Stimulated activated CD8-positive, alpha-beta memory T cell treated with anti-CD3 and anti-CD28 coated beads, Interleukin-2, amount 100 ng/mL, for 48 hours (primary cell): ENCODE measurements at places on chromosomes 6 and 20.

- no peak for DNase-seq
Measured at GRCh38 chr6:36492092-36492491, 49.3 kb downstream of the KCTD20 start.

- no peak for DNase-seq
Measured at GRCh38 chr6:134472046-134472445, 154.1 kb upstream of the SGK1 start.

DNA sequence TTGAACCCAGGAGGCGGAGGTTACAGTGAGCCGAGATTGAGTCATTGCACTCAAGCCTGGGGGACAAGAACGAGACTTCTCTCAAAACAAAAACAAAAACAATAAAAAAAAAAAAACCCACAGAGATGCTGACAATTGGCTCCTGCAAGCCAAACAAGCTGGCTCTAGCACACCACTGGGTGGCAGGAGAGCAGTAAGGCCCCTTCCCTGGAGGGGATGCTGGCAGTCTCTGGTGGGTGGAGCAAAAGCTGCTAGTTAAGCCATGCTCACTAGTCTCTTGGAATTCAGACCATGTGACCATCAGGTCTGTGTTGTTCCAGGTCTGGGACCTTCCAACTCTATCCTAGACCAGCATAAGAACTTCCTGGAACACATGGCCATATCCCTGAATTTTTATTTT, 18.9 kb upstream of the DSN1 start:
- no peak for DNase-seq

- no peak for DNase-seq
Measured at GRCh38 chr6:128135325-128135724, 234.5 kb upstream of the THEMIS start.

DNA sequence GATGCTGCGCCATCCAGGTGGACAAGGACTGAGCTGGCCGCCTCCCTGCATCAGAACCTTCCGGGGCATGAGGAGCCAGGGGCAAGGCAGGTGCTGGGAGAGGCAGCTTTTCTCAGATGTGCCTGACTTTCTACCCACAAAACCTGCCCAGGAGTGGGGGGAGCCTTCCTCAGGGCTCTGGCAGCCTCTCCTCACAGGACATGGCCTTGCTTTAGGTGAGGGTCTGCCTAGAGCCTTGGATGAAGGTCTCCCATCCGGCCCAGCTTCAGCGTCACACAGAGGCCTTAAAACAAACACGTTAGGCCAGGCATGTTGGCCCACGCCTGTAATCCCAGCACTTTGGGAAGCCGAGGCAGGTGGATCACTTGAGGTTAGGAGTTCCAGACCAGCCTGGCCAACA, 7.4 kb downstream of the BCAS4 start:
- DNase-seq = no peak

DNA sequence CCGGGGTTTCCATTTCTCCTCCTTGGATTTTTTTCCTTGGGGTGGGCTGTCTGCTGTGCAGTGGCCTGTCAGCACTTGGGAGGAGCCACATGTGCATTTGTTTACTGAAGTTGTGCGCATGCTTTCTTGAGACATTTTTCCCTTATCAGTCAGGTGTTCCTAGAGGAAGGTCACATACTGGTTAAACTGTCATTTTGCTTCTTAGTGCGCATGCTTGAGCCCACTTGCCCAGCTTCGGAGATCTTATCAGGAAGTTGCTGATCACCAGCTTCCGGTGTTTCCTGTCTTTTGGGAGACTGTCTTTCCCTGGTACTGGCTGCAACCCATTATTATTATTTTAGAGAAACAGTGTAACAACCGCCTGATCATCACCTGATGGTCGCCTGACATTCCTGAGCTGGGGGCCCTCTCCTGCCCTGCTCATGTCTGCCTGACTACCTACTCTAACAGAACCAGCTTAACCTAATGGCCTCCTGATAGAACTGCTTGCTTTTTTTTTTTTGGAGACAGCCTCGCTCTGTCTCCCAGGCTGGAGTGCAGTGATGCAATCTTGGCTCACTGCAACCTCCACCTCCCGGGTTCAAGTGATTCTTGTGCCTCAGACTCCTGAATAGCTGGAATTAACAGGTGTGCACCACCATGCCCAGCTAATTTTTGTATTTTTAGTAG, 378 bp upstream of the ERVFRD-1 start:
- no peak for DNase-seq

GRCh38 chr6:12423832-12424231, 133.7 kb downstream of the EDN1 start:
- DNase-seq = no peak

DNA sequence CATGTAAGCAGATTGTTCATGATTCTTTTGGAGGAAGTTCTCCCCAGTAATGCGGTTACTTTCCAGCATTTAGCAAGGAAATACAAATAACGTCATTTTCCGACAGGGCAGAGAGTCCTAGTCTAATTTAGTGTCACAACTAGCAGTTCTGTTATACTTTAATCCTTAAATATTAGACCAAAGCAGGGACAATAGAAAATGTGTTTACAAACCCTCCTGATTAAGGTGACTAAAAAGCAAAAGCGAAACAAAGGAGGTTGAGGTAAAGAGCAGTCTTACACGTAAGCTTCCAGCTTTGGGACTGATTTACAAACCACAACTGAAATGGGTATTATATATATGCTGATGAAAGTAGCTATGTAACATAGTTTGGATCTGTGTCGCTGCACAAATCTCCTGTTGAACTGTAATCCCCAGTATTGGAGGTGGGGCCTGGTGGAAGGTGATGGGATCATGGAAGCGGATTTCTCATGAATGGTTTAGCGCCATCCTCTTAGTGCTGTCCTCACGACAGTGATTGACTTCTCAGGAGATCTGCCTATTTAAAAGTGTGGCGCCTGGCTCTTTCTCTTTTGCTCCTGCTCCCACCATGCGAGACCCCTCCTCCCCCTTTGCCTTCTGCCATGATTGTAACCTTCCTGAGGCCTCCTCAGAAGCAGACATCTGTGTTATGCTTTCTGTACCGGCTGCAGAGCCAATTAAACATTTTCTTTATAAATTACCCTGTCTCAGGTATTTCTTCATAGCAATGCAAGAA, 81.9 kb downstream of the PLCB1 start:
- DNase-seq = no peak

- no peak for DNase-seq
Measured at GRCh38 chr20:13455713-13456112, 183.0 kb downstream of the TASP1 start.

DNA sequence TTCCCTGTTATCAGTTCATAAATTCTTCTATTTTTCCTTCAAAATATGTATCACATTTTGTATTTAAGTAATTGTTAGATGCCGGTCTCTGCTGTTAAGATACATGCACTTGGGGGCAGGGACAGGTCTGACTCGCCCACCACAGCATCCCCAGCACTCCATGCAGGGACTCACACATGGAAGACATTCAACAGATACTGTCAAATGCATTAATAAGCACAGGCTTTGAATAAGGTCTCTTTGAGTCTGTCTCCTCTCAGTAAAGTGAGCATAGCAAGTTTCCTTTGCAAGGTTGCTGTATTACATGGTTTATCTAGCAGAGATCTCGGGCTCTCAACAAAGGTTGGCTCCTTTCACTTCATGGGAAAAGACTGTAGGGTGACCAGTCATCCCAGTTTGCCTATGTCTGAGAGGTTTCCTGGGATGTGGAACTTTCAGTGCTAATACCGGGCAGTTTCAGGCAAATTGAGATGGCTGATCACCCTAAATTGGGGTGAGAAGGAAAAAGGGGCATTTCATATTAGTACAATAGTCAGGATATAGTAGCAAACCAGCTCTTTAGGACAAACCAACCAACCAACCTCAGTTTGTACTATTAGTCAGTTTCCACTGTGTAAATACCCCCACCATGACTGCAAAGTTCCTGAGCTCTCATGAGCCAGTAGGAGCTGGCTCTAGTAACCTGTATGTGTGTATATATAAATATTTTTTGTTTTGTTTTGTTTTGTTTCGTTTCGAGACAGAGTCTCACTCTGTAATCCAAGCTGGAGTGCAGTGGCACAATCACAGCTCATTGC, 15.0 kb downstream of the JPH2 start:
- no peak for DNase-seq

- DNase-seq = no peak
Measured at GRCh38 chr6:11431455-11431937, 106.1 kb upstream of the TMEM170B start.

GRCh38 chr20:36653456-36653855, 7.5 kb upstream of the SLA2 start:
- no peak for DNase-seq

GRCh38 chr6:43282060-43282459, 16.0 kb upstream of the SLC22A7 start:
- no peak for DNase-seq

- DNase-seq = no peak
Measured at GRCh38 chr6:158029668-158030230, 48.1 kb downstream of the SYNJ2 start.

DNA sequence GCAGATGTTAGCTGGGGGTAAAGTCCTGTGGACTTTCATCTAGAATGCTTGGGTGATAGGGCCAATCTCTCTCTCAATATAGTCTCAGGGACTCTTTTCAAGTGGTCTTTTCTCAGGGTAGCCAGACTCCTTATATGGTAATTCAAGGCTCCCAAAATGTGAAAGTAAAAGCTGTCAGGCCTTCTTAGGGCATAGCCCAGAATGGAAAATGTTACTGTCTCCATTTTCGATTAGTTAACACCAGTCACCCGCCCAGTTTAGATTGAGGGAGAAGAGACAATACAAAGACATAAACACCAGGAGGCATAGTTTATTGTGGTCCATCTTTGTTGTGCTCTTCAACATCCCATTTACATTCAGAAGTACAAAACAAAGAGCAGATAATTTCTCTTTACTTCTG, 295.8 kb downstream of the EPHA7 start:
- no peak for DNase-seq

DNA sequence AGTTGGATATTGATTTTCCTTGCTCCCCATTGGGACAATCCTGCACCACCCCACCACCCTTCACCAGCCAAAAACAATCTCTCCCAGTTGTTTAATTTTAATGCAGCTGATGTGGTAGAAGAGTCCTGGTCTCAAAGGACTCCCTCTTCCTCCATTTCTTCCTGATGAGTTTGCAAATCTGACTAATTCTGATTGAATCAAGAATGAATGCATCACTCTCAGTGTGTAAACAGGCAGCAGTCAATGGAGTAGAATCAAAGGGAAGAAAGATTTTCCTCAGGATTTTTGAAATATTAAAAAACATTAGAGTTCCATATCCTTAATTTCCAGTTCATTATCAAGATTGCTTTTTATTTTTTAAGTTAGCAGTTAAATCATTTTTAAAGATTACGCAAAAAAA, 54.0 kb downstream of the PLG start:
- no peak for DNase-seq

GRCh38 chr20:46990596-46991104, 96.0 kb downstream of the EYA2 start:
- DNase-seq = no peak

- no peak for DNase-seq
Measured at GRCh38 chr6:143782481-143782880, 60.7 kb upstream of the LTV1 start.

DNA sequence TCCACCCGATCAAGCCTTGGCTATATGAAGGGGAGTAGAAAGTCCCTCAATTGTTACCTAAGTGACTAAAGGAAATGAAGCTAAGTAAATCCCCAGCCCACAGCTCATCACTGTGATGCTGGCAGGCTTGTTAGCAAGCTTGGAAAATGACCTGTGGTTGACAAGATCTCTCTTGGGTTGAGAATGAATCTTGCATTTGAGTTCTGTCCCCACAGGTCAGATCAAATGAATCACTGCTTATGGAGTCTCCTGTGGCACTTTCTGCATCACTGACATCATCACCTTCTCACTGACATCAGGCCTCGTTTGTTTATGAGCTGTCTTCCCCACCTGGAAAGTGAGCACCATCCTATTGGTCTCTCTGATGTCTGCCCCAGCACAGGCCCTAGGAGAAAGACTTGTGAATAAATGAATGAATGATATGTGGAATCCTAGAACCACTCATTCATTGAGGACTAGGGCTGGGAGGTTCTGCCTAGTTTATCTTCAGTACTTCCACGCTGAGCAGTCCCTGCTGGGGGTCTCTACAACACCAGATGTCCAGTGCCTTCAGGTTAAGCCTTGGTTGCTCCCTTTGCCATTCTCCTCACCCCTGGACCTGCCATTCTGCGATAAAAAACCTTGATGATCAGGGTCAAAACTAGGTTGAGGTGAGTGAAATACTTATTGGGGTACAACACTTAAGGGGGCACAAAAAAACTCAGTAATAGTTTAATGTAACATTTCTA, 318.4 kb upstream of the MOCS1 start:
- no peak for DNase-seq

DNA sequence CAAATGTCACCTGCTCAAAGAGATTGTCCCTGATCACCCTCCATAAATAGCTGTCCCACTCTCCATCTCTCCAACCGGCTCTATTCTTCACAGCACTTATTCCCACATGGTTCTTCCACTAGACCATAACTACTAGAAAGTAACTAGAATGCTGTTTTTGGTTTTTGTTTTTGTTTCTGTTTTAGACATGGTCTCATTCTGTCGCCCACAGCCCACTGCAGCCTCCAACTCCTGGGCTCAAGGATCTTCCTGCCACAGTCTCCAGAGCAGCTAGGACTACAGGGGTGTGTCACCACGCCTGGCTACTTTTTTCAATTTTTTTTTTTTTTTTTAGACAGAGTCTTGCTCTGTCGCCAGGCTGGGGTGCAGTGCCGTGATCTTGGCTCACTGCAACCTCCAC, 12.2 kb downstream of the MMP24 start:
- no peak for DNase-seq

- no peak for DNase-seq
Measured at GRCh38 chr6:45851034-45851400, 164.6 kb downstream of the CLIC5 start.

GRCh38 chr20:10260316-10260715, 41.7 kb downstream of the SNAP25 start:
- DNase-seq = no peak

- no peak for DNase-seq
Measured at GRCh38 chr20:32893263-32894025, 34.7 kb downstream of the EFCAB8 start.

DNA sequence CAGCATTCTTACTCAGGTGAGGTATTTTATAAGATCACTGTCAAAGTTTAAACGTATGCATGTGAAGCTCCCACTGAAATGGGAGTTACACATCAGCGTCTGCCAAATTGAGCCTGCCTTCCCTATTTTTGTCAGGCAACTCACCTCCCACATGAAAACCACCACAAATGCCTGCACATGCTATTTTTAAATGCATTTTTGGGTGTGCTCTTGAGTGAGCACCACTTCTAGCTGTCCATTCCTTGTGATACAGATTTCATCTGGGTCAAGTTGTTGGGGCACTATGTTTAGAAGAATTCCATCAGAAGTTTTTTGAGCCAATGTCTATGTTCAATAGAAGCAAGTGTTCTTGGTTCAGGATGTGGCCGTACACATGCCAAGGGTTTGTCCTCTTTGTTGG, 71.7 kb upstream of the RIPPLY2 start:
- no peak for DNase-seq

- DNase-seq = peak; percentile 16
Measured at GRCh38 chr6:44304282-44305199, 8.6 kb downstream of the AARS2 start.

GRCh38 chr6:165726965-165727381, 63.9 kb upstream of the PDE10A start:
- DNase-seq = no peak
